ENCODE measurements at places on chromosomes 16 and 17. TPM values are rescaled to one million over a fixed set of nuclear protein-coding genes. Genes with fewer than 3 reads are reported as not detected.

The SMARCE1 gene
- total RNA-seq, result 126 TPM

The TBC1D3G gene
- total RNA-seq, result not detected

The WNT3 gene
- 3.4 TPM for total RNA-seq

The GP1BA gene
- 0.23 TPM for total RNA-seq

The ICAM2 gene
- 5.0 TPM for total RNA-seq

GRCh38 chr16:89925596-89926079 is 2.5 kb downstream of the TUBB3 start:
- DNase-seq, result no peak

DNA sequence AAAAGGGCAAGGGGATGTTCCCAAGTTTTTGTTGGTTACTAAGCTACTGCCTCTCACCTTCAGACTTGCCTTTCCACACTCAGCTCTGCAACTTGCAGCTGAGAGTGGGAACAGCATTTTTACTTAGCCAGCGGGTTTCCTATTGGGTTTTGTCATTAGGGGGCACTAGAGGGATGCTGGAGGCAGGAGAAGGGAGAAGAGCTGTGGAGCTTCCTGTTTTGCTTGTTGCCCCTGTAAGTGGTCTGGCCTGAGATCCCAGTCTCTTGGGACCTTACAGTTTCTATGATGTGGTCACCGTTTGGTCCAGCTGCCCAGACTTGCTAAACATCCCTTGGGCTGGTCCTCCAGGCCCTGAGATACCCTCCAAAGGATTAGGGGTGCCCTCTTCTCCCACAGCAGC is 209.6 kb upstream of the NLRP1 start:
- DNase-seq, result peak; percentile 58

DNA sequence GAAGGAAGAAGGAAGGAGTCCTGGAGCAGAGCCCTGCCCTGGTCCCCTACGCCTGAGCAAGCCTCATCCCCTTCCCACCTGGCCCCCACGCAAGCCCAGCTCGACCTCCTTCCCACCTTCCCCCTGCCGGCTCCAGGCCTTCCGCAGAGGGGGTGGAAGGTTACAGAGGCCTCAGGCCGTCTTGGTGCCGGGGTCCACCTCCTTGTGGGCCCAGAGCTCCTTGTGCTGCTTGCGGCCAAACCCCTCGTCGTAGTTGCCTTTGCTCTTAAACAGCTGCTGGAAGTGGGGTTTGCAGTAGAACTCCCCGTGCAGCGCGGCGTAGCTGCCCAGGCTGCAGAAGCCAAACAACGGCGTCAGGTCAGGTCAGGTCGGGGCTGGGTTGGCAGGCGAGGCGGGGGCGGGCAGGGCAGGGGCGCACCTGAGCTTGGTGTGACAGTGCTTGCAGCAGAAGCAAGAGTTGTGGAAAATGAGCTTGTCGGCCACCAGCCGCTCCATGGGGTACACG is 1.5 kb downstream of the LIMD2 start:
- no peak for DNase-seq

- DNase-seq, result no peak
Observed at GRCh38 chr17:77560841-77561240, 397.7 kb upstream of the TNRC6C start.

DNA sequence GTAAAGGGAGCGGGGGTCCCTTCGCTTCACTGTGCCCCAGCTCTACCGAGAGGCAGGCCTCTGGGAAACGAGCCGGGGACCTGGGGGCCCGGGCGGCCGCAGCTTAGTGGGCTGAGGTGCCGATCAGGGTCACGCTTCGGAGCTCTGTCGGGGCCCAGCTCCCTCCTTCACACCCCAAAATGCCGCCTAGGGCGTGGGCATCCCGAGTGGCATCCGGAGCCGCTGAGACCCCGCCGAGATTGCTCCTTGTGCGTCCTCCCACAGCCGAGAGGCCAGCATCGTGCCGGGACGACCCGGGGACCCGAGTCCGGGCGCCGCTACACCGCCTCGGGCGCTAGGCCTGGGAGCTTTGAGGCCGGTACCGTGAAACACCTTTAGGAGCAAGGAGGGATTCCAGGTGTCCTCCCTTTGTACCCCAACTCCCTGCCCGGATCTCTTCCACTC is 1.3 kb downstream of the SALL1 start:
- peak; percentile 29 for DNase-seq

GRCh38 chr17:68239632-68240366 is 8.0 kb upstream of the AMZ2 start:
- DNase-seq, result no peak

DNA sequence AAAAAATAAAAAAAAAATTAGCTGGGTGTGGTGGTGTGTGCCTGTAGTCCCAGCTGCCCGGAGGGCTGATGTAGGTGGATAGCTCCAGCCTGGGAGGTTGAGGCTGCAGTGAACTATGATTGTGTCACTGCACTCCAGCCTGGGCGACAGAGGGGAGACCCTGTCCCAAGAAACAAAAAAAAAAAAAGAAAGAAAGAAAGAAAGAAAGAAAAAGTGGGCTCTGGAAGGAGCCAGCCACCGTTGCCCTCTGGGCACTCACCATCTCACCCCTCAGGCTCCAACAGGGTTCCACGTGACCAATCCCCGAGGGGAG is 87.3 kb upstream of the TOB1 start:
- DNase-seq, result no peak

DNA sequence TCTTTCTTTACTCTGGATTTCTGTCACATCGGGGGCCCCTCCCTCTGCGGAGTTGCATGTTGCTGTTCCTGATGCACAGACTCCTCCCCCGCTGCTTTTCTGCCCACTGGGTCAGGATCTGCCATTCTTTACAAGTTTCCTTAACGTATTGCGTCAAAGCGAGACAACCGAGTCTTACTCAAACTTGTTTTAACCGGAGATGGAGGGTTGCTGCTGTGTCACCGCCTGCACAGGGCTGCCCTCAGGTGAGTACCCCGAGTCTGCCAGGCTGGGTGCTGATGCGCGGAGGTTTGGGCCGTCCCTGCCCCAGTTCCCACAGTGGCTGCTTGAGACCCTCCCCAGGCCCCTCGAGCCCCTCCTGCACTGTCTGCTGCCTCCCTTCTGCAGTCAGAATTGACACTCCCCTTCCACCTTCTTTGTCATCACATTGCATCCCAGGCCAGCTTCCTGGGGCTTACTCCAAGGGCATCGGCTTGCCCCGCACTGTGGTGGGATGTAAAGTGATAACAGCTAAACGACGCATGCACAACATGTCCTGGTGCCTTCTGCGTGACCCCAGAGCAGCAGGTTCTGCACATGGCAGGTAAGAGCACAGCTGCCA is 19.3 kb downstream of the CARHSP1 start:
- no peak for DNase-seq

- no peak for DNase-seq
Observed at GRCh38 chr17:21462237-21462636, 86.1 kb downstream of the KCNJ12 start.

DNA sequence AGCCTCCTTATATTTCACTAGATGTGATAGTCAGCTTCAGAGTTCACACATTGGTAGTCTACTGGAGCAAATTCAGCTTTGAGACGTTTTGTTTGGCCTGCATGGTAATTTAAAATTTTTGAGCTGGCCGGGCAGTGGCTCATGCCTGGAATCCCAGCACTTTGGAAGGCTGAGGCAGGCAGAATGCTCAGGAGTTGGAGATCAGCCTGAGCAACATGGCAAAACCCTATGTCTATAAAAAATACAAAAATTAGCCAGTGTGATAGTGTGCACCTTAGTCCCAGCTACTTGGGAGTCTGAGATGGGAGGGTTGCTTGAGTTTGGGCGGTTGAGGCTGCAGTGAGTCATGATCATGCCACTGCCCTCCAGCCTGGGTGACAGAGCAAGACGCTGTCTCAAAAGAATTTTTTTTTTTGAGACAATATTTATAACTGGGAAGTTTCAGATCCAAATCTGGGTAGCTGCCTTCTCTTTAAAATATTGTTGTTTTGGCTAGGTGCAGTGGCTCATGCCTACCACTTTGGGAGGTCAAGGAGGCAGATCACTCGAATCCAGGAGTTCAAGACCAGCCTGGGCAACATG is 4.8 kb upstream of the BLMH start:
- peak; percentile 17 for DNase-seq

- no peak for DNase-seq
Observed at GRCh38 chr17:31401456-31402254, 10.2 kb downstream of the RAB11FIP4 start.

DNA sequence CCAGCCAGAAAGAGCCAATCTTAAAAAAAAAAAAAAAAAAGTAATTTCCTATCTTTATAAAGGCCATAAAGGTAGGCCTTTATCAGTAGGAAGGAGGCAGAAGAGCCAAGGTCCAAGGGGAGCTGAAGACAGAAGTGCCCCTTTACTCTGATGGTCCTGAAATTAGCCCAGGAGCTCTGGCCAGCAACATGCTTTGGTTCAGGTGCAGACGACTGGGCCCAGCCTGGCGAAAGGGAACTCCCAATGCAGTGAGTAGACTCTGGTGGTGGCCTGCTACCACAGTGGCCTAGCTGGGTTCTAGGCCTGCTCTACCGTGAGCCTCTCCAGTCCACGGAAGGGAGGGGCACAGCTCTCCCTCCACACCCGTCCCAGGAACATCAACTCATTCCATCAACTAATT is 23.1 kb upstream of the MEIOB start:
- DNase-seq, result no peak

DNA sequence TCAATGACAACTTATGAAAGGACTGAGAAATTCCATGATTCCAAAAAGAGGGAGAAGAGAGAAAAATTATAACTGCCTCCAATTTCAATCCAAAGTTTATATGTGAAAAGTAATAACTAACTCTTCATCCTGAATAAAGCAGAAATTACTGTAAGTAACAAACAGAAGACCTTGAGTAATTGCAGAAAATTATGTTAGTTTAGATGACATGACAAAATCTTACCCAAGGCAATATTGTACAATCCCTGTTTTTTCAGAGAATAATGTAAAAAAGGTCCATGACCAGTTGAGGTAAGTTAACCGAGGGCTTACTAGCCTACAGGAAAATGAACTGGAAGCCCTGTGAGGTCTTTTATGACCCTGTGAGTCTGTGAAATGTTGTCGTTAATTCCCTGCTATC is 949.5 kb upstream of the SOX9 start:
- DNase-seq, result no peak

Data from Daoy (cell line).